ENCODE measurements at places on chromosomes 1 and 21.

- DNase-seq = no peak
Observed at GRCh38 chr1:2825487-2826189, 24.1 kb upstream of the TTC34 start.

GRCh38 chr1:203629016-203629506 is 2.4 kb downstream of the ATP2B4 start:
- DNase-seq = no peak

DNA sequence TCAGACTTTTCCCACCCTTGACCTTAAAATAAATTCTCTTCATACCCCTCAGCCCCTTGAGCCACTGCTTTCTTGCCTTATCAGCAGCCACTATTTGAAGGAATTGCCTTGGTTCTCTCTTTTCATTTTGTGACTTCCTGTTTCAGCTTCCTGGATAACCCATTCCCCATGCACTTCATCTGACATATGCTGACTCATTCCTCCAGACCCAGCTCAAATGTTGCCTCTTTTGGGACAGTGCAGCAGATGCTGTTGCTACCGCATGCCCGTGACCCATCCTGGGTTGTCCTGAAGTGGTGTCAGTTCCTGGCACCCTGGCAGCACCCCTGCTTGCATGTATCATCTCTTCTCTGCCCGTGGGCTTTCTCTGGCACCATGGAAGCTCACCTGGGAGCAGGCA is 496.1 kb downstream of the PTPRU start:
- no peak for DNase-seq

DNA sequence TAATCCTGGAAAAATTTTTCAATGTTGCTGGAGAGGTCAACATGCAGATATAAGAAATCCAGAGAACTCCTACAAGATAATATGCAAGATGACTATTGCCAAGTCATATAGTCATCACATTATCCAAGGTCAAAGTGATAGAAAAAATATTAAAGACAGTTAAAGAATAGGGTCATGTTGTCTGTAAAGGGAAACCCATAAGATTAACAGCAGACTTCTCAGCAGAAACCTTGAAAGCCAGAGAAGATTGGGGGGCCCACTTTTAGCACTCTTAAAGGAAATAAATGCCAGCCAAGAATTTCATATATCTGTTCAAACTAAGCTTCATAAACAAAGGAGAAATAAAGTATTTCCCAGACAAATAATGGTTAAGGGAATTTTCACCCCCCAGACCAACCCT is 64.1 kb downstream of the PTGFR start:
- DNase-seq = no peak

DNA sequence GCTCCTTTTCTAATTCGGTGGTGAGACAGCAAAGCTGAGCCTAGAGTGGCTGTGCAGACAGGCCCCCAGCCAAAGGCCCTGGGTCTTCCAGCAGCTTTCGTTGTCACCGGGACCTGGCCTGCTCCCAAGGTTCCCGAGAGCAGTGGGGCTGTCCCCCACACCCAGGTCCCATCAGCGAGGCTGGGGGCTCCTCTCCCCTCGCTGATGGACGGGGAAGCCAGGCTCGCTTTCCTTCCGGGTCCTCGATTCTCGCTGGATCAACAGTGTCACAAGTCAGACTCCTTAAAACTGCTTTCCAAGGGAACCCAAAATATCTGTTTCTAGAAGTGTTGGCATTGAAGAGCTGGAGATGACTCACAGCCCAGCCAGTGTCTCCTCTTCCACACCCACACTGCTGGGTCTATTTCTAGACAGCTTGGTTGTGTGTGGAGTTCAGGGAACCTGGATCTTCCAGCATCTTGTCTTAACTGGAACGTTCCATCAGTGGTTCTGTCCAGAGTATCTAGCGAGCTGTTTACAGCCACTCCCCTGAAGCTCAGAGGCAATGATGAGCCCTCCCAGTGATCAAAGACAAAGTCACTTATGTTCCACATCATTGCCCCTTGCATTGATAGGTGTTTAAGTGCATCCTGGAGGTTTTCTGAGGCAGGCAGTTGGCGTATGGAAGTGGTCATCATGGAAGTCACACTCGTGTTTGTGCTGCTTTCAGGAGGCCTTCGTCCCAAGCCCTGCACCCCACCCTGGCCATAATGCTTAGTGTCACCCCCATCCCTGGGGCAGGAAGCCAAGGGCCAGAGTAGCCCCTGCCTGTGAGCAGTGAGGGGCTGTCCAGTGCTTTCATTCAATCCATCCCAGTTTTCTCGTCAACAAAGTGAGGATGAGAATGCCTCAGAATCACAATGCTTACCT is 35.2 kb downstream of the RRP1 start:
- no peak for DNase-seq

DNA sequence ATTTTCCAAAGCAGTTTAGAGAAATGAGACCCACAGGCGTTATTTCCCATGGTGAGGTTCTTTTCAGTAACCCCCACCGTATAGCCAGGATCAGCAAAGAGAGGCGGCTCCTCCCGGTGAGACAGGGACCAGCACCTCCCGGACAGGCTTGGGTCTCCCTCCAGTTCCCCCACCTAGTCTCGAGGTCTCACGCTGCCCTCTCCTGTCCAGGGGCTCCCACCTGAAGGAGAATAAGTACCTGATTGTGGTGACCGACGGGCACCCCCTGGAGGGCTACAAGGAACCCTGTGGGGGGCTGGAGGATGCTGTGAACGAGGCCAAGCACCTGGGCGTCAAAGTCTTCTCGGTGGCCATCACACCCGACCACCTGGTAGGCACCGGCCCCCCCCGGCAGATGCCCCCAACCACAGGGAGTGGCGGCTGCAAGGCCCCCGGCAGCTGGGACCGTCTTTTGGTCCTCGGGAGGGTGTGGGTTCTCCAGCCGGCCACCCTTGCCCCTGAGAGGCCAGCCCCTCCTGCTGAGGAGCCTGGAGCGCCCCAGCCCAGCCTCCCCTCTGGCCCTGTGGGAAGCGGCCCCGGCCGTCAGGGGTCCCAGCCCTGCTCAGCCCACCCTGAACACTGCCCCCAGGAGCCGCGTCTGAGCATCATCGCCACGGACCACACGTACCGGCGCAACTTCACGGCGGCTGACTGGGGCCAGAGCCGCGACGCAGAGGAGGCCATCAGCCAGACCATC is 4.9 kb downstream of the COL6A1 start:
- no peak for DNase-seq

GRCh38 chr1:15381805-15382204 is 27.9 kb upstream of the EFHD2 start:
- no peak for DNase-seq

- DNase-seq = no peak
Observed at GRCh38 chr1:172969611-172970010, 81.1 kb downstream of the TNFSF18 start.

All from stimulated activated CD4-positive, alpha-beta T cell treated with anti-CD3 and anti-CD28 coated beads, Interleukin-1b, Interleukin-23, amount 100 ng/mL, for 1 hour (primary cell).